Activated CD8-positive, alpha-beta memory T cell treated with anti-CD3 and anti-CD28 coated beads for 4 hours (primary cell): ENCODE measurements at places on chromosomes 2 and 18.

DNA sequence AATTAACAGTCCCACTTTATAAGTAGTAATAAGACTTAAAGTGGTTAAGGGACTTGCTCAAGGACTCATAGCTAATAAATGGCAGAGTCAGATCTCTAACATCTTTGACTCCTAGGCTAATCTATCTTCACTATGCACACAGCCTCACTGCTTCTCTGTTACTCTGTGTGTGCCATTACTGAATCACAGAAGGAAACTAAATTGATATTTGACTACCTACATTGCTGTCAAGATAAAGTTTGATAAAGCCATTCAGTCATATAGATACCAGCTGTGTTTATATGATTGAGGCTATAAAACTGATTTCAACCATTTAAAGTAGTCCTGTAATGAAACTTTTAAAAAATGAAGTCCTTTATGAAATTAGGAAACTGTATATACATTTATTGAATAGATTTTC, 10.9 kb downstream of the SLC39A10 start:
- no peak for DNase-seq

GRCh38 chr2:14303366-14304115, 329.0 kb upstream of the LRATD1 start:
- DNase-seq: no peak

GRCh38 chr2:229610872-229611271, 103.5 kb downstream of the DNER start:
- no peak for DNase-seq

DNA sequence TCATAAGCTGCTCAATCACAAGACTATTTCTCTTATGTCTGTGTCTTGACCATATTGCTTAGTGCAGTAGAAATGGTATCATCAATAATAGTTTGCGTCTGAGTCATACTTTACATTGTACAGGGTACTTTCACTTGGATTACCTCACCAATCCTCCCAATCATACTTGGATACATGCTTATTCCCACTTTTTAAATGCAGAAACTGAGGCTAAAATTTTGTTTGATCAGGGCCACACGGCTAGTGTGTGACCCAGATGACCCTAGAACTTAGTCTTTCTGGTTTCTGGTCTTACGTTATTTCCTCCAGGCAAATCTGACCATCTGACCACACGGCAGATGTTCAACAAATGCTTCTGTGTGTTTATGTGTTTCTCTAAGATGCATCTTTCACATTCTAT, 23.8 kb upstream of the CCL20 start:
- DNase-seq: no peak

GRCh38 chr18:63137999-63138435, 181.6 kb downstream of the BCL2 start:
- no peak for DNase-seq

DNA sequence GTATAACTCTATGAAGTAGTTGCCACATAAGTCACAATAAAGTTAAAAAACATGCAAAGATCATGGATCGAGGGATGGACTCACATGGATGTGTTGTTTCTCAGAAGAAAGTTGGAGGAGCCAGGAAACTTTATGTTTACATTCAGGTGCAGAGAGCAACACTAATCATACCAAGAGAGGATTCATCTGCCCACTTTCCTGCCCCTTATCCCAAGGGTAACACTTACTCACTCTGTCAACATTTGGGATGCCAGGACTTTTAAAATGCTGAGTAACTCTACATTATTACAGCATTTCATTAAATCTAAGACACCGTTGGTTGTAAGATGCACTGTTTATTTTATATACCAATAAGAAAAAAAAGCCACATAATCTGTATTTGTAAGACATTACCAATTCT, 170.4 kb downstream of the KCNE4 start:
- no peak for DNase-seq

DNA sequence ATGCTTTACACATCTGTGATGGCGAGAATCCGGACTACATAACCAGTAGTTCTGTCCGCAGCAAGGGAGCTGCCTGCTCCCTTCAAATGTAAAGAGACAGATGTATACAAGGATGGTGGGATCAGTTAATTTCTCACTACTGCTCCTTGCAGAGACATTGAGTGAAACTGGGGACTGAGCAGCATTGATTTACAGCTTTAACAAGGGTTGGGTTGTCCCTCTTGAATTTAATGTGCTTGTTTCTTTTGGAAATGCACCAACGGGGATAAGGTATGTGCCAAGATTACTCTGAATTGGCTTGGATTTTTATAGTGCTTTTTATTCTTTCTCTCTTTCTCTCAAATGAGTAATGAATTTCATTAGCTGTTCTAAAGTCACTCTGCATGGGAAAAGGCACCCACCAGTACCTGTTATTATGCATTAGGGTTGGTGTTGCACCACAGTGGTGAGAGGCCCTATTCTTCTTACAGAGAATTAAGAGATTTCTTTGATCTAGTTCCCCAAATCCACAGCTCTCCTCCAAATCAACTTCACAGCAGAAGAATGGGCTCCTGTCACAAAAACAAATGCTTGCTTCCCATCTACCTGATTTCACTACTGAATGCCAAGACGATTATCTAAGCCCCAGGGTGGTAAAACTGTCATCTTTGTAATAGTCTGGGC, 107.6 kb downstream of the DOCK10 start:
- DNase-seq: no peak

DNA sequence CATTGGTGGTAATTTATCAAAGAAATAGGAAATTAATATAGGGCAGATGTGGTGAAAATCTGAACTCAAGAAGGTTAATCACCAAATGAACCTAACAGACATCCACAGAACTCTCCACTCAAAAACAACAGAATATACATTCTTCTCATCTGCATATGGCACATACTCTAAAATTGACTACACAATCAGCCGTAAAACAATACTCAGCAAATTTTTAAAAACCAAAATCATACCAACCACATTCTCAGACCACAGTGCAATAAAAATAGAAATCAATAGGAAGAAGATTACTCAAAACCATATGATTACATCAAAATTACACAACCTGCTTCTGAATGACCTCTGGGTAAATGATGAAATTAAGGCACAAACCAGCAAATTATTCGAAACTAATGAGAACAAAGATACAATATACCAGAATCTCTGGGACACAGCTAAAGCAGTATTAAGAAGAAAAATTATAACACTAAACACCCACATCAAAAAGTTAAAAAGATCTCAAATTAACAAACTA, 31.0 kb downstream of the RBM43 start:
- DNase-seq: no peak

DNA sequence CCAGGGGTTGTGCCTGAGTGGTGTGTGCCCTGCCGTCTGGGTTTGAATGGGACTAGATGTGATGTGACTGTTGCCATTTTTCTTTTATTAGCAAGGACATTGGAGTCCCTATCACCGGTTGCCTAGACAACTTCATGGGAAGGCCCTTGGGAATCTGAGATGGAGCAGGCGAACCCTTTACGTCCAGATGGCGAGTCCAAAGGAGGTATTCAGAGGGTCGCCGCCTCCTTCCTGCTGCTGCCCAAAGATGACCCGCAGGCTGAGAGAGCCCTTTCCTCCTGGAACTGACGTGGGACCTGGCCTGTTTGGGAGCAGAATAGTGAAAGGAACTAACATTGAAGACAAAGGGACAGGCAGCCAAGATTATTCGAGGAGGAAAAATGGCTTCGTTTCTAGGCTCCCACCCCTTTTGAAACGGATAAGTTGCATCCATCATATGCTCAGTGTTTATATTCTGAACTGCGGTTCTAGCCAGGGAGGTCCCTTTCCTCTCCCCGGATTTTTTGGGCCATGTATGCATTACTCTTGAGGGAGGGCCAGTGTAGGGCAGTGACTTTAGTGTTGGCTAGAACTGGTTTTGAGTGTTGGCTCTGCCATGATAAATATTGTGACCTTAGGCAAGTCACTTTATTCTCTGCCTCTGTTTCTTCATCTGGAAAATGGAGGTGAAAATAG, 673 bp downstream of the CENPO start:
- DNase-seq: no peak

GRCh38 chr2:84880645-84881521, at the start of gene TRABD2A:
Gene TRABD2A, minus strand, starts transcription at chr2:84881084. Its CDS starts 45 bp downstream, at chr2:84881039.
- DNase-seq: no peak

GRCh38 chr18:62389761-62390481, 64.8 kb downstream of the TNFRSF11A start:
- no peak for DNase-seq
